ENCODE measurements at places on chromosomes 1 and 21.

- no peak for DNase-seq
Measured at GRCh38 chr1:84289169-84289785, 12.2 kb upstream of the SAMD13 start.

DNA sequence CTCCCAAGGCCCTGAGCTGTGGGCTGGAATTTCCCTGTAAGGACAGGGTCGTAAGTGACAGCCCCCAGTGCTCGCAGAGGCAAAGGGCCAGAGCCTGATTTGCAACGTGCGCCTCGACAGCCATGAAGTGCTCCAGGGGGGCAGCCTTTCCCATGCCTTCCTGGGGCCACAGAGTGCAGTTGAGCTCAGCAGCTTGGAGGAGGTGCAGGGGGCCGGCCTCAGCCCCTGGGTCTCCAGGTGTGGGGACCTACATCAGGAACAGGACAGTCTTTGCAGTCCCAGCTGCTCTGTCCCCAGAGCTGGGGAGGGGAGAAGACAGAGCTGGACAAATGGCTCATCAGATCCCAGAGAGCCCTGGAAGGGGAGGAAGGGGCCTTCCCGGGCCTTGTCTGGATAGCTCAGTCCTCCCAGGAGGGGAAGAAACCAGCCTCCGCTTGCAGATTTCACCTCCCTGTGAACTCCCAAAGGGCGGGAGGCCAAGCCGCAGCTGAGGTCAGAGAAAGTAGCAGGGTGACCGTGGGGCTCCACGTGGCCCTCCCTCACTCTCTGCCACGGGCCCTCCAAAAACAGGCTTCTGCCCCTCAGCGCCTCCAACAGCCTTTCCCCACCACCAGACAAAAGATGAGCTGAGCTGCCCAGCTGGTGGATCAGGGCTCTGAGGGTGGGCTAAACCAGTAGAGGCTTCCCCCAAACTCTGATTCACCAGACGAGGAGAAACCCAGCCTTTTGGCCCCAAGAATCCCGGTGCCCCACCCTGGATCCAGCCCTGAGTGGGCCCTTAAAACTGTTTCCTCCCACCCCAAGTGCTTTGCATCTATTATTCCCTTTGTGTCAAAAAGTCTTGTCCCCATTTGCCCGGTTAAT is 76.5 kb downstream of the DHRS3 start:
- no peak for DNase-seq

- no peak for DNase-seq
Measured at GRCh38 chr1:183239220-183239742, 53.2 kb downstream of the LAMC2 start.

GRCh38 chr21:34668803-34669148 is at the start of gene CLIC6:
CLIC6 (plus strand) TSS chr21:34668994; CDS start chr21:34669389, 395 bp downstream.
- no peak for DNase-seq

DNA sequence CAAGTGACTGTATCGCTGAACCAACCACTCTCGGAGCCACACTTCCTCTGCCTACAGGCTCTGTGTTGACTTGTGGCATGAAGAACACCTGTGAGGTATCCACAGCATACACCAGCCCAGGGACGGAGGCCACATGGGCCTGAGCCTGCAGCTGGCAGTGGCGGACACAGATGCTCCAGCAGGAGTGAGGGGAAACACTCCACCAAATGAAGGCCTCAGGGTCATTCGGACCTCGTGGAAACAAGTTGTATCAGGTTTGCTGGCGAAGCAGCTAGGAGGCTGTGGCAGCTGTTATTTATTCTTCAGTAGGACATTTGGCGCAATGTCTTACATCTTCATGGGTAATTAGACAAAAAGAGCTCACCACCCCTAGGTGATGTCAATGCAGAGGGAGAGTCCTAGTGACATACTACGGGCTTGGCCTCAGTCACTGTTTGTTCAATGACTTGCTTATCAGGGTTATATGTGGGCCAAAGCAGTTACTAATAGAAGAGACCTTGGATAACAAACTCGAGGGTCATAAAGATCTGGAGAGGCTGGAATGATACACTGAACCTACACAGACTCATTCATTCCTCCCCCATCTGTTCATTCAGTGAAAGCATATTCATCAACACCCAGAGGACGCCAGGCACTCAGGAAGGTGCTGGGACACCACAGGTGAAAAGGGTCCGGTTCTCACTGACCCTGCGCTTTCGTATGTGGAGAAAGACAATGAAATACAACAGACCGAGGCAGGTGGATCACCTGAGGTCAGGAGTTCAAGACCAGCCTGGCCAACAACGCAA is 11.6 kb upstream of the ETS2 start:
- DNase-seq, result no peak

DNA sequence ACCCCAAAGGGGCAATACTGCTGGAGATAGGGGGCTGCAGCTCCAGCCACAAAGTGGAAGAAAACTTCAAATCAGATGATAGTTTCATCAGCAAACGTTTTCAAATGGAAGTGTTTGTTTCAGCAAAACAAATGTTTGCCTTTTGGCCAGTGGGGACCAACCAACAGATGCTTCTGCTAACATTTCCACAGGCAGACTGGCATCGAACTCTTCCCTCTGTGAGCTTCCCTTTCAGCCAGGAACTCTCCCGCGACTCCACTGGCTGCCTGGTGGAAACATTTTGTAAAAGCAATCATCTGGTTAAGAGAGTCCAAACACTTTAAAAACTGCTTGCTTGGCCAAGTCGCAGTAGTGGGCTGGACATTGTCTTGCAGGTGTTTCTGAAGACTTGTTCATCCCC is 30.7 kb downstream of the CENPF start:
- DNase-seq, result no peak

DNA sequence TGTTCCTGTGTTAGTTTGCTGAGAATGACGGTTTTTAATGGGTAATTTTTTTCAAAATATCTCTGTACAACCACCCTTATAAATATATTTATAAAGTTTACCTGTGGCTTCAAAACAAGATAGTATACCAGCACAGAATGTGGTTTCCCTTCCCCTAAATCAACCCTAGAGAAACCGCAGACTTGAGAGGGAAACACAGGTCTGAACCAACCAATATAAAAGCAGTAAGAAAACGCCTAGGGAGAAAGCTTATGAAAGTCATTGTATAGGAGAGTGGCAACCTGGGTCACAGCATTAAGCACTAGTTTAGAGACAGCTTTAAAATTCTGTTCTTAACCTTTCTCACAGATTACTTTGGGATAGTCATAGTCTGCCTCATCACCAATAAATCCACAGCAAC is 180.6 kb upstream of the LHX8 start:
- no peak for DNase-seq

DNA sequence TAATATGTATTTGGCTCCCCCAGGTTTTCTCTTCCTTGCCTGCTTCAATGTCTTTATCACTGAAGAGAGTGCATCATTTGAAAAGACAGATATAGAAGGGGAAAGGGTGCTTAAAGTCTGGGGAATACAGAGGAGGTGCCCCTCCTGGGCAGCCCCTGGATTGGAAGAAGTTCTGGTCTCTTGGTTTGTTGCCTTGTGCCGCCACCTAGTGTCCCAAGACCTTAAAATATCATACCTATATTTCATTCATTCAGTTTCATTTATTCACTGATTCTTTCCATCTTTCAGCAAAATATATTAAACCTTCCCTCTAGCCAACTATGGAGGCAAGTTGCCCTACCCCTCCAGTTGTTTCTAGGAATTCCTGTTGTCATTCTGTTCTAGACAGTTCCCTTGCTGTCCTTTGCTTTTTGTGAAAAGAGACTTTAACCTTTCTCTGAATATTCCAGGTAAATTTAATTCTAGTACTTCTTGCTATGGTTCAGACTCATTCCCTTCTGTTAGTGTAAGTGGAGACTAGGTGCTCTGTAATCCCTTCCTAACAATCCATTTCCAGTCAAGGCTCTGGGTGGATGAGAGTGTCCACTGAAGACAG is 56.1 kb downstream of the MEF2D start:
- DNase-seq, result no peak

DNA sequence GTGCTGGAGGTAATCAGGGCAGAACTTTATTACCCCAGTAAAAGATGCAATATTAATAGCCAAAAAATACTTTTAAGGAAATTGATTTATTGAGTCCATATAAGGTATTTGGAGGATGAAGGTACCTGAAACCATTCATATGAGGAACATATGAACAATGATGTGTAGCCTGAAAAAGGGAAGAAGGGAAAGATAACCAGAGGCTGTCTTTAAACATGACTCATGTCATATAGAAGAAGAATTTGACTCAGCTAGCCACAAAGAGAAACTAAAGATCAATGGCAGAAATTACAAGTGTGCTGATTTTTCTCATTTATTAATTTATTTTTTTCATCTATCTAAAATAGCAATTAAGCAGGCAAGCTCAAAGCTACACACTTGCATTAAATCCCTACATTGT is 136.2 kb upstream of the DUSP10 start:
- DNase-seq, result no peak

- DNase-seq, result no peak
Measured at GRCh38 chr1:171221665-171222591, 26.4 kb upstream of the FMO1 start.

DNA sequence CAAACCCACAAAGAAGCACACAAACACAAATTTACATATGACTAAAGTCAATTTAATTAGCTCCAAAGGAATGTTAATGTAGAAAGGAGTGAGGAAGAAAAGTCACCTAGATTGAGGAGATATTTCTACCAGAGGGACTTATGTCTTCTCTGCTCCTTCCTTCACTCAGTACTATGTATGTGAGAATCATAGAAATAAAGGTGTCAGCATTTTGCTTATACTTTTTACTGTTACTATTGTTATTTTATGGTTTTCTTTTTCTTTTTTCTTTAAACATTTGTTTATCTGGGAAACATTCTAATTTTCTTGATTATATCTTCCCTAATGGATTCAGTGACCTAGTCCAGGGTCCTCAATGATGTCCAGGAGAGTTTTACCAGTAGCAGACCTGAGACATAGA is 511.9 kb upstream of the NCAM2 start:
- no peak for DNase-seq

DNA sequence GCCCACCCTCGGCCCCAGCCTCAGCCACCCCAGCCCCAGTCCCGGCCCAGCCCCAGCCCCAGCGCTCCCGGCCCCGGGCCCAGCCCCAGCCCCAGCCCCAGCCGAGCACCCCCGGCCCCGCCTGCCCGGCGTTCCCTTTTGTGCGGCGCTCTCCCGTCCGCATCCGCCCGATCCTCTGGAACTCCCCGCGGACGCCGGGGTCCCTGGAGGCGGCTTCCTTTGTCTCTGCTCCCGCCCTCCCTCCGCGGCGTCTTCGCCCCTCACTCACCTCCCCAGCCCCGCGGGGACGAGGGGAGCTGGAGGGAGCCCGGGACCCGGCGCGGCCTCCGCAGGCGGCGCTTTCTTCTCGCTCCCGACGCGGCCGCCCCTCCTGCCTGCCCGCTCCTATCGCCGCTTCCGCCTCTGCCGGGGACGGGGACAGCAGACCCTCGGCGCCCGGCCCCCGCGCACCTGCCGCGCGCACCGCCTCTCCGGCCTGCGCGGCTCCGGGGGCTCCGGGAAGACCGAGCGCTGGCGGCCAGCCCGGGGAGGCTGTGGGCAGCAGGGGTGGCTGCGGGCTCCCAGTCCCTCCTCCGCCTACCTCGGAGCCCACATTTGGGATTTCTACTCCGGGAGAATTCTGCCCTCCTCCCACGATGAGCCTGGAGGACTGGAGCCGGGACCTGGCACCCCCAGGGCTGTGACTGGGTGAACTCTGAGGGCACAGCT is 14.0 kb downstream of the AGRN start:
- no peak for DNase-seq

GRCh38 chr1:117563492-117563875 is 42.4 kb upstream of the TENT5C start:
- no peak for DNase-seq

DNA sequence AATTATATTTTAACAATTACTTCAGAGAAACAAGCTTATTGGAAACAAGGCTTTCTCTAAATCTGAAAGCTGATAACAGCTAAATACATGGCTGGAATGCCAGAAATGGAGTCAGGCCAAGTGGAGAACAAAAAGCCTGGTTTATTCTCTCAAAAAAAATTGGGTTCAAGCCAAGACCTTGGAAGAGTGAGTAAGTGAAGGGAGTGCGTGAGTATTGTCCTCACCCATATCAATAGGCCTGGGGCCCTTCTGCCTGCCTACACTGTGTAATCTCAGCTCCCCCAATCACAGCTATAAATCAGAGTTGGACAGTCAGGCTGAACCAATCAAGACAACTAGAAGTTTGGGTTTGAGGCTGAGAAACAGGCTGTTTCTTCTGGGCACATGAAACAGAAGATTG is 7.4 kb downstream of the KYAT3 start:
- DNase-seq, result no peak

- DNase-seq, result no peak
Measured at GRCh38 chr21:36582271-36582670, 102.3 kb upstream of the CLDN14 start.

- no peak for DNase-seq
Measured at GRCh38 chr1:226664413-226665101, 74.5 kb downstream of the ITPKB start.

DNA sequence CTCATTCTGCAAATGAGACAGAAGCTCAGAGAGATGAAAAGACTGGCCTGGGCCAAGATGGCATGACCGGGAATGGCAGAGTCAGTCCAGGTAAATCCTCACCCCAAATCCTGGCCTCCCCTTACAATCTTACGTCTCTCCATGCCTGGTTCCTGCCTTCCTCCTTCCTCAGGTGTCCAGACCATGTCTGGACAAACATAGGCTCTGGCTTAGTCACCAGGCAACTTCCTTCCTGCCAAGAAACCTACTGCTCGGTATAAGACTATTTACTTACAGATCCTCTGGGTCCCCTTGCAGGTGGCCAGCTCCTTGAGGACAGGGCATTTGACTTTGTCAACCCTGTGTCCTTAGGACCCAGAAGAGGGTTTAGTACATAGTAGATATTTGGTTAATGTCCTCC is 69.4 kb upstream of the ROR1 start:
- DNase-seq, result no peak

Measured in natural killer cell treated with Interleukin-12 subunit alpha and Interleukin-12 subunit beta and Interleukin-15 and Interleukin-18, amount 100 ng/mL, for 72 hours (primary cell).